ENCODE measurements at places on chromosomes 12 and 14.

DNA sequence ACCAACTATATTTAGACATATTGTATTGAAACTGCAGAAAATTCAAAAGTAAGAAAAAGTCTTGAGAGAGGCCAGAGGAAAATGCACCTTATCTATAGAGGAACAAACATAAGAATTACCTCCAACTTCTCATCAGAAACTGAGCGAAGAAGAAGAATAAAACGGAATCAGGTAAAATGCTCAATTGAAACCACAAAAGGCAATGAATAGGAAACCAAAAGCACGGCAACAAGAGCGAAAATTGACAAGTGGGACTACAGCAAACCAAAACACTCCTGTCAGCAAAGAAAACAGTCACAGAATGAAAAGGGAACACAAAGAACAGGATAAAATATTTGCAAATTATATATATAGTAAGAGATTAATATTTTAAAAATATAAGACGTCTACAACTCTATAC is 61.9 kb upstream of the PARP11 start:
- DNase-seq, result no peak

- no peak for DNase-seq
Observed at GRCh38 chr12:65189028-65189718, 19.8 kb downstream of the LEMD3 start.

DNA sequence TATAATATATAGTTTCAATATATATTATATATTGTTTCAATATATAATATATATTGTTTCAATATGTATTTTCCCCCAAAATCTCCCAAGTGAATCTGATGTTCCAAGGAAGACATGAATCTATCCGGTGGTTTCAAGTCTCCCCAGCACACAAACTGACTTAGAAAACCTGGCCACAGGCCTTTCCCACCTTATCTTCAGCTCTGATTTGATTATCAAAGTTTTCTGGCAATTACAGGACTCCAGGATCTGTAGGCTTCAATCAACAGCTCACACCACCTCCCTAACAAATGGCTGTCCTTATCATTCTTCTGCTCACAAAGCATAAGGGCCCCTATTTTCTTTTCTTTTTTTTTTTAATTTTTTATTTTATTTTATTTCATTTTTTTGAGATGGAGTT is 22.7 kb upstream of the SPTSSA start:
- DNase-seq, result no peak

- DNase-seq, result no peak
Observed at GRCh38 chr12:31117203-31118011, 43.7 kb downstream of the DDX11 start.

DNA sequence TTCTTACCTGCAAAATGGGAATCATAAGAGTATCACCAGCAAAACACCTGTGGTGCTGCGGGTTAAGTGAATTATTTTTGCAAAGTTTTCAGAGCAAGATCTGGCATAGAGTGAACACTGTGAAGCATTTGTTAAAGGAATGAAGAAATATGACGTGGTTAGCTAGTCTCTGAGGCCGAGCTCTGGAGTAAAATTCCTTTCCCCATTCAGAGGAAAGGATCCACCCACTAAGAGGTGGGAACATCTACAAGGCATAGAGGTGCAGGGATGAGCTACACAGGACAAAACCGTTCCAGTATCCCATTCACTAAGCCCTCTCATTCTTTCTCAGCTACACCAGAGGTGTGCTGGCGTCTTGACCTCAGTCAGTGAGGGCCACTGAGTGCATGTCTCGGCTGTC is 48.5 kb downstream of the JAG2 start:
- DNase-seq, result no peak

- DNase-seq, result no peak
Observed at GRCh38 chr12:107735763-107736162, 25.2 kb downstream of the PRDM4 start.

GRCh38 chr14:20935303-20935984 is 19.8 kb upstream of the RNASE2 start:
- DNase-seq, result no peak

DNA sequence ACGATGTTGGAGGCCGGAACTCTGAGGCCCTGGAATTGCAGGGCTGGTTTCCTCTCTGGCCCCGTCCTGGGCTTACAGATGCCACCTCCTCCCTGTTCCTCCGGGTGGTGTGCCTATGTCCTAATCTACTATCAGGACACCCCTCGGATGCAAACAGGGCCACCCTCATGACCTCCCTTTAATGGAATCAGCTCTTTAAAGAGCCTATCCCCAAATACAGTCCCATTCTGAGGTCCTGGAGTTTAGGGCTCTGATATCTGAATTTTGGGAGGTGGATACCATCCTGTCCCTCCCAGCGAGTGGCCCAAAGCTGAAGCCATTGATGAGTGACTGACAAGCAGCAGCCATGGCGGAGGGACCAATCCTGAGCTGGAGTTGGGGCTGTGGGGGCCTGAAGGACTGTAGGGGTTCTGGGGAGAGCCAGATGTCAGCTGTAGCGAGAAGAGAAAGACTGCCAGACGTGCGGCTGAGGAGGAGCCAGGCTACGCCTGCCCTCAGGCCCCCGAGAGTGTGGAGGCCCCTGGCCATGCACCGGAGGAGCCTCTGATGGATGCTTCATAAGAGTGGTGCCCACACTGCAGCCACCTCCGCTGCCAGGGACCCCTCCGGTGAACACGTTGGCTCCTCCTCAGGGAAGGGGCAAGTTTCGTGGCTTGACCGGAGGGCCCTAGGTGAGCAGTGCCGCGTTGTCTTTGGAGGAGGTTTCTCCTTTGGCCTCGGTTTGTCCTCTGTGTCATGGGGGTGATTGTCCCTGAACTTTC is 100.2 kb downstream of the KIF26A start:
- no peak for DNase-seq

DNA sequence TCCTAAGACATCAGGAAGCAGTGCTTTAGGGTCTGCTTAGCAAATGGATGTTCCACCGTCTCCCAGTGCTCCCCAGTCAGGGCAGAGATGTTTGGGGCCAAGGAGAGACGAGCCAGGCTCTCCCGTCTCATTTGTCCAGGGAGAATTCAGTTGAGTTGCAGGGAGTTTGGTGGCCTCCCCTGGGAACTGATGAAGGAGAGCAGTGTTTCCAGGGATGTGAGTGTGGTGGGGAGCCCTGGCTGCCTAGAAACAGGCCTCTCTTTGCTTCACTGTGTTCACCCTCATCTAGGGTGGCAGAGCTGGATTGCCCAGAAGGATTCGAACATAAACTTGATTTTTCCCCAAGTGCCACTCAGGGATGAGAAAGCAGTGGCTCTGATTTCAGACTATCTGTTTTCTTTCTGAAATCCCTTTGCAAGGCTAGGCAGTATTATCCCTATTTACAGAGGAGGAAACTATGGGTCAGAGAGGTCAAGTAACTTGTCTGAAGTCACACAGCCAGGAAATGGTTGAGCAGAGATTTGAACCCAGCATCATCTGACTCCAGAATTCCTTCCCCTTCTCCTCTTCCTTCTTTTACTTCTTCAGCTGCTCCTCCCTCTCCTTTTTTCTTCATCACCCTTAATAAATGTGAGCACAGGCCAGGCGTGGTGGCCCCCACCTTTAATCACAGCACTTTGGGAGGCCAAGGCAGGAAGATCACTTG is 6.6 kb downstream of the TPCN1 start:
- DNase-seq, result no peak

GRCh38 chr12:119672194-119672593 is 4.3 kb downstream of the PRKAB1 start:
- DNase-seq, result no peak

- DNase-seq, result no peak
Observed at GRCh38 chr14:33642691-33643244, 308.1 kb downstream of the EGLN3 start.

GRCh38 chr14:58444627-58445026 is 17.1 kb downstream of the KIAA0586 start:
- no peak for DNase-seq

- no peak for DNase-seq
Observed at GRCh38 chr14:36086629-36087395, 89.7 kb downstream of the PTCSC3 start.

GRCh38 chr12:42097971-42098370 is 46.7 kb downstream of the GXYLT1 start:
- DNase-seq, result no peak

DNA sequence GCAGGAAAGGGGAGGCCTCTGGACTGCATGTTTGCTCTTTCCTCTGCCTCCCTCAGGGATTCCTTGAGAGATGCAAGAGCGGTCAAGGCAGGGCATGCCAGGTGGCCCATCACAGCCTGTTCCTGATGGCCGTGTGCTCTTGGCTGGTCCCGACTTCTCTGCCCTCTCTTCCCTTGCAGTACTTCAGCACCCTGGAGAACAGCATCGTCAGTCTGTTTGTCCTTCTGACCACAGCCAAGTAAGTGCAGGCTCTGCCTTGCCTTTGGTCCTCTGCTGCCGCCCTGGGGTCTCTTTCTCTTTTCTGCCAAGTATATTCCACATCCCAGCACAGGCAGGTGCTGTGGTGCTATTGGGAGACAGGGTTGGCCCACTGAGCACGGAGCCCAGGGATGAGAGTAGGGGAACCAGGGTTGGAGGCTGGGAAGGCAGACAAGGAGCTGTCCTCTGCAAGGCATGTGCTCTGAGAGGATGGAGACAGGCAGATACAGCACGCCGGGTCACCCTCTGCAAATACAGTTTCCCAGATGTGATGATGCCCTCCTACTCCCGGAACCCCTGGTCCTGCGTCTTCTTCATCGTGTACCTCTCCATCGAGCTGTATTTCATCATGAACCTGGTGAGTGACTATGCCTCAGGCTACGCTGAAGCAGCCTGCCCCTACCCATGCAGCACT is 51.9 kb downstream of the TPCN1 start:
- no peak for DNase-seq

DNA sequence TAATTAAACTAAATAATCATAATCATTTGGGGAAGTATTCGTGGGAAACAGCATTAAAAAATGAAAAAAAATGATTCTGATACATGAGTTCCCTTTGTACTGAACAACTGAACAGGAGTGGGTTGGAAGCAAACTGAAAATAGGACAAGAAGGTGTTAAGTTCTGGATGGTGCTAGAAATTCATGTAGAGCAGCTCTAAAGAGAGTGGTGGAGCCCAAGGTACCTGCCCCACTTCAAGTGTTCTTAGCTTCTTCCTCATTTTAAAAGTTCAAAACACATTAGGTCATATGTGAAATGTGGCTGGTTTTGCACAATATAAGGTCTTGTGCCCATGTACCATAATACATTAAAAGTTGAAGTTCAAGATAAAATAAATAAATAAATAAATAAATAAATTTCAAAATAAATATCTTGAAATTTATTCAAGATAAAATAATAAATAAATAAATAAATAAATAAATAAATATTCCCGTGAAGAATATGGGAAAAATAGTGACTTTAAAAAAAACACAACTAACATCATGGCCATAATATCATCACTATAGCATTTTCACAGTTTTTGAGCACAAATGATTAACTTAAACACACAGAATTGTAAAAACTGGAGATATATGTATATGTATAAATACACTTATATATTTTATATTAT is 191.5 kb upstream of the PRKD1 start:
- no peak for DNase-seq

GRCh38 chr12:105239304-105239703 is 3.3 kb upstream of the APPL2 start:
- no peak for DNase-seq

DNA sequence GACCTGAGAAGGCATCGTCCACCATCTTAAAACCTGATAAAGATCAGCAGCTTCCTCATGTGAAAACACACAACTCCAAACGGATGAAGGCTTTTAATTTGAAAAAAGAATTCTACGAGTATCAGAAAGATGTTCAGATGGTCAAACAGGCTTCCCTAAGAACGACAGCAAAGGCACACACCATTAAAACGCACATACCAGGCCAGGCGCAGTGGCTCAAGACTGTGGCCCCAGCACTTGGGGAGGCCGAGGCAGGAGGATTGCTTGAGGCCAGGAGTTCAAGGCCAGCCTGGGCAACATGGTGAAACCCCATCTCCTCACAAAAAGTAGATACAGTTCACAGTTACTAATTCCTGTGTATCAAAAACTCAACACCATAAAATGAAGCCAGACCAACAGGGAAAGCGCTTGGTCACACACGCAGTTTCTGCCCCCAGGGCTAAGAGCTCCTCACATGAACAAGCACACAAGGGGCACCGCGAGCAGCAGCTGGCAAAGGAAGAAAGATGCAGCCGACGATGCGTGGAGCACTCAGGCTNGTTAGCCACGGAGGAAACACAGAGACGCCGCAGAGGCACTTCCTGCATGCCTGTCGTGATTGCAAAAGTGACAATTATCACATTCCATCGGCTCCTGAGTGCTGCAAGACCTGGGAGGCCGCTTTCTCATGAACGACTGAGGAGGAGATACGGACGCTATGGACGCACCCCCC is 78.0 kb downstream of the NOC4L start:
- no peak for DNase-seq

- peak; percentile 70 for DNase-seq
Observed at GRCh38 chr14:31229638-31230572, 22.3 kb upstream of the HECTD1 start.

DNA sequence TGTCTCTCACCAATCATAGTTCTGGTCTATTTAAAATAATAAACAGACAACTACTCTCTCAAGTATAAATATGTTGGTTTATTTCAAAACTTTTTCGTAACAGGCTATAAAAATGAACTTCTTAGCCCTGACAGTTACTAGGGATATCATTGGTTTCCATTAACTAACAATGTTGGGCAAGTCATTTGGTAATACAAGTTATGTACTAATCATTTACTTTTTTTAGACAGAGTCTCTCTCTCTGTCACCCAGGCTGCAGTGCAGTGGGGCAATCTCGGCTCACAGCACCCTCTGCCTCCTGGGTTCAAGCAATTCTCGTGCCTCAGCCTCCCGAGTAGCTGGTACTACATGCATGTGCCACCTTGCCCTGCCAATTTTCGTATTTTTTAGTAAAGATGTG is 14.6 kb upstream of the KANSL2 start:
- no peak for DNase-seq

- DNase-seq, result no peak
Observed at GRCh38 chr12:96077081-96077480, 41.7 kb upstream of the LTA4H start.

DNA sequence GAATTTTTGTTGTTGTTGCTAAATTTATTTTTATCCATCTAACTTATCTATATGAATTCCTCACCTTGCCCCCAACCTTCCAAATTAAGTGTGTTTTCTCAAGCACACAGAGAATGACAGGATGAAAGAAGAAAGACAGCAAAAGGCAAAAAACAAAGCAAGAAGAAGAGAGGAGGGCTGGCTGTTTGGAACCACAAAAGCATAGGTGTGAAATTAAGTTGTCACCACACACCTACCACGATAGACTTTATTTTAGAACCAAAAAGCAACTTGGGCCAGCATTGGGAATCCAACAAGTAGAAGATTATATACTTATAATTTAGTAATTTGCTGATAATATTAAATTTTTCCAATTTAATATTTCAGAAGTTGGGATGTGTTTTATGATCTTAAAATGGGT is 58.7 kb upstream of the REP15 start:
- no peak for DNase-seq

Data from amniotic stem cell (primary cell).